Astrocyte (in vitro differentiated cells and primary cell): ENCODE measurements at places on chromosomes 13 and 19. TPM values are rescaled to one million over a fixed set of nuclear protein-coding genes. Genes with fewer than 3 reads are reported as not detected.

DNA sequence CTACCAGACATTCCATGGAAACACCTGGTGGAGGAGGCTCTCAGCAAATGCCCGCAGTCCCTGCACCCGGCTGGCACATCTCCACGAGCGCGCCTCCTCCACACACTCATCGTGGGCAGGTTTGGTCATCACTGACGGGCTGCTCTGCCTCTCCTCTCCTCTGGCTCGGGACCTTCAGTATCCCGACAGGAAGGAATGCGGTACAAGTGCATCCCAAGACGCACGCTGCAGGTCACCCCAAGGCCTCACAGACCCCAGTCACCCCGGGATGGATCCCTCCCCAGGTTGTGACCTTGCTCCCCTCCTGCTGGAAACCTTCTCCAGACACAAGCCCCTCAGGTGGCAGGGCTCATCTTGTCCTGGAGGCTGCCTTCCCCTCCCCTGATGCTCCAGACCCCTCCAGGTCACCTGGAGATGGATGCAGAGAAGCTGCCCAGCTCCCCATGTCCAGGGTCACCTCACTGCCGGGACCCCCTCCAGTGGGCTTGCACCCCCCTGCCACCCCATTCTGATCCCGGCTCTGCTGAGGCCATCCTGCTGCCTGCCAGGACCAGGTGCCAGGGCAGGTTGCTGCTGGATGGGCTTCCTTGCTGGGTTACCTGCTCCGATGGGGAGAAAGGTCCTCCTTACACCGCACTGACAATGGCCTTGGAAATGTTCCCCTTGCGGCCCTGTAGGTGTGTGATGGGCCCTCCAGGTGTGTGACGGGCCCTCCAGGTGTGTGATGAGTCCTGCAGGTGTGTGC is 29.9 kb downstream of the C13orf46 start:
- no peak for DNase-seq

DNA sequence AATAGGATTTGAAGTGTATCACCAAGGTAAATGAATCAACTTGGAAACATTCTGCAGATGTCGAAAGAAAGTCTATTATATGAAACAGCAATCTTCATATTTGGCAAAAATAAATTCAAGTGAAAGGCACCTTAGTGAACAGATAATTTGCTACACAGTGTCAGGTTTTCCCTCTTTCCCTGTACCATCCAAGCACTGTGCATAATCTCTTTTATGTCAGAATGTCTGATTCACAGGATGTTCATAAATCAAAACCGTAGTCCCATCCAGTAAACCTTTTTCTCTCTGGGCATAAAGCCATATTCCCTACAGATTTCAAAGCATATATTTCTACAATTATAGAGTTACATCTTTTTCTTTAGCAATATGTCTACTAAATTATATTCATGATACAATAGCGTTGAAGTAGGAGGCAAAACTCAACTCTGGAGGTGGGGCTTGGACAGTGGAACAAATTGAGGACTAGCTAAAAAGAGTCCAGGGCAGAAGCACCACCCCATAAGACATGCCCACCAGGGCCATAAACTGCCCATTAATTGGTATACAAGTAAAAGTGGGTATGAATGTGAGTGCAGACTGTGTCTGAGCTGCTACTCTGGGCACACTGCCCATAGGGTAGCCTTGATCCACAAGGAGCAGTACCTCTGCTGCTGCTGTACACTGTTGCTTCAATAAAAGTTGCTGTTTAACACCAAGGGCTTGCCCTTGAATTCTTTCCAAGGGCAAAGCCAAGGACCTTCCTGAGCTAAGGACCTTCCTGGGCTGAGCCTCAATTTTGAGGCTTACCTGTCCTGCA is 72.1 kb upstream of the MYCBP2 start:
- DNase-seq: no peak

- no peak for DNase-seq
These were observed 136.9 kb upstream of the SOX21 start for GRCh38 chr13:94849254-94849653.

DNA sequence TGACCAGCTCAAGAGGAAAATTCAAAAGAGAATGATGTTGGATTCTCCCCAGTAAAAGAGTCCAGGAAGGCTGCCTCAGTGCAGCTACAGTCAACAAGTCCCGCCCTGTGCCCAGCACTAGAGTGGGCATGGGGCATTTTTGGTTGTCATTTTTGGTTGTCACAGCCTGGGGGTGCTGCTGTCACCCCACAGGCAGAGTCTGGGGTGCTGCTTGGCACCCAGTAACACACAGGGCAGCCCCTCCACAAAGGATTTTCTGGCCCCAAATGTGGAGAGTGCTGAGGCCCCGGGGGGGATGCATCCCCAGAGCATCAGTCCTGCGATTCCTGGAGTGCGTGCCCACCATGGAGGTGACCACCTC is 28.2 kb upstream of the TMEM255B start:
- DNase-seq: no peak

DNA sequence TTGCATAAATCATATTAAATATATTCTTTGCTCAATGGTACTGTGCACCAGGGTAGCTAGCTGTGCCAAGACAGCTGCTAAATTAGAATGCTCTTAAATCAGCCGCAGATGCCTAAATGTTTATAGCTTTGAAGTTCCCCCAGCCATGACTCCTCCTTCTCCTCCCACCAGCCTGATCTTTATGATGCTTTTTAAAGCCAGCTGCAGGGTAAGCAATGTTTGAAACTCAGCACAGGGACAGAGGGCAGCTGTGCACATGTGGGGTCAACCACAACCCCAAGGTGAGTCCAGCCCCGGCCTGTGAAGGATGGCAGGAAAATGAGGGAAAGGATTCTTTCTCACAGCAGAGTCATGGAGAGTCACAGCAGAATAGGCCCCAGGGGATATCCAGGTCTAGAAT is 635.7 kb downstream of the UQCRFS1 start:
- no peak for DNase-seq

- peak; percentile 32 for DNase-seq
These were observed 5.0 kb downstream of the FFAR1 start for GRCh38 chr19:35352448-35353304.

DNA sequence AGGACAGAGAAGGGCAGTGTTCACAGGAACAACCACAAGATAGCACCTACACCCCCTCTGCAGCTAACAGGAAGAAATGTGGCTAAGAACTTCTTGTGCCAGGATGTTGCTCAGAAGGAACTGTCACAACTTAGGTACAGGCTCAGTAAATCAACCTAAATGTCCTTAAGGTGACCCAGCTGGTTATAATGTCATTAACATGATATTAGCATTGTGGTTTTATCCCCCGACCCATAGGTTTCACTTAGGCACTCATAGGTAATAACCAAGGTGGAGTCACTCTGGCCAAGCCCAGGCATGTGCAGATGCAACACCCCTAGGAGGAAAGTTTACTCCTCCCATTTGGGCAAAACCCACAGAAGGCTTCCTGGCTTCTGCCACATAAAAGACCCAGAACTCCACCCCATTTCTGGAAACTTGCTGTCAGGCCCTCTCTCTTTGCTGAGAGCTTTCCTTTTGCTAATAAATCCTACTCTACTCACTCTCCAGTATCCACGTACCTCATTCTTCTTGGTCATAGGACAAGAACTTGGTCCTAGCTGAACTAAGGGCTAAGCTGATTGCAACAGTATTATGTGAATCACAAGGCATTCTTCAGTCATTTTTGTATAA is 951.3 kb downstream of the SLITRK5 start:
- no peak for DNase-seq

DNA sequence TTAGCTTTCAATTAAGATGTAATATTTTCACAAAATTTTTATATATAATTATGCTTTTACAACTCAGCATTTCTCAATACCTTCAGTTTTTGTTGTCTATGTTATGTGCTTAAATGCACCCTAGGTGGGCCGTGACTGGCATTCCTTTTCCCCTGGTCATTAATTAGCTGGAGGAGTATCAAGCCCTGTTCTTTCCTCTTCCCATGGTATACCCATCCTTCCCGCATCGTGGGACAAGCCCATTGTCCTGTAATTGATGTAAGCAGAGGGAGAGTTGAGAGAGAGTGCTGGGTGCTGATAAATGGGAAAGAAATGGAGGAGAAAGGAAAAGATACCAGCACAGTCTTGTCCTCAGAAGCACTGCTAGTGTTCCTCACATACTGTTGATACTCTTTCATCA is 591.7 kb downstream of the GPC6 start:
- no peak for DNase-seq

DNA sequence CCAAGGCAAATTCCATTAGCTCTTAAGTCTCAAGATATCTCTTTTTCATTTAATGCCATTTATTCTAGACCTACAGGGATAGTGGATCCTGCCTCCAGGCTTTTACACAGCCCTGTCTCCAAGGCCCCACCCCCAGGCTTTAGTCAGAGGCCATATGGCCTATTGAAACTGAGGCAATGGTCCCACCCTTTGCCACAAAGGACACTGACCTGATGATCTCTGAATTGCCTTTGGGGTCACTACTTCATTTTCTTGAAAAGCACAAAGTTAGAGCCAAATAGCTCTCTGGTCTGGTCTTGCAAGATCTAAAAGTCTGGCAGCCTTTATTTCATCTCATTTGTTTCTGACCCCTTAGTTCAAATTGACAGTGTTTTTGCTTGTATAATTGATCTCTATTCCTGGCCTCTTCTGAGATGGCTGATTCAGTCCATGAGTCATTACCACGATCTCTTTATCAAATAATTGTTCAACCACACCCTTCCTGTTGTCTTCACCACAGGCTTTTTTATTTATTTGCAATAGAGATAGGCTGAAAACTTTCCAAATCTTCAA is 209.8 kb downstream of the FGF14 start:
- DNase-seq: peak; percentile 91

- DNase-seq: no peak
These were observed 123.1 kb downstream of the CDK8 start for GRCh38 chr13:26377038-26377437.

TTYH1 gene
- 8.4 and 12.6 TPM in 2 replicates for total RNA-seq
